ENCODE measurements at places on chromosomes 16 and 17. TPM values are rescaled to one million over a fixed set of nuclear protein-coding genes. Genes with fewer than 3 reads are reported as not detected.

- DNase-seq, result peak; percentile 49
Observed at GRCh38 chr16:86558355-86559193, 3.5 kb upstream of the MTHFSD start.

- peak; percentile 75 for DNase-seq
Observed at GRCh38 chr17:75872434-75873351, 5.7 kb downstream of the TRIM47 start.

- no peak for DNase-seq
Observed at GRCh38 chr17:8371786-8372185, 4.7 kb downstream of the KRABD2 start.

- DNase-seq, result no peak
Observed at GRCh38 chr17:79463421-79464317, 147.2 kb downstream of the RBFOX3 start.

DNA sequence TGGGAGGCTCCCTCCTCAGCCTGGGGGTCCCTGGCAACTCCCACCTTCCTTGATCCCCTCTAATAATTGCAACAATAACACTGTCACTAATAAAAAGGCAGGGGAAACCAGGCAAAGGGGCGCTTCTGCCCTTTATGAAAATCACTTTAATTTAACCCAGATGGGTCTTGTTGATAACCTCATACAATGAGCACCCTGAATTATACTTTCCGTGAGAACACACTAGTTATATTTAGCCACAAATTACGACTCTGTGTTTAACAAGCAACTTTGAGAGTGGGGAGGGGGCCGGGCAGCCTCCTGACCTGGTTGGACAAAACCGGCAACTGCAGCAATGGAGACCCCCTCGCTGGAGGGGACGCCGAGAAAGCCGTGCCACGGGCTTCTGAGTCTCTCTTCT is 5.7 kb upstream of the BAHCC1 start:
- DNase-seq, result no peak

DNA sequence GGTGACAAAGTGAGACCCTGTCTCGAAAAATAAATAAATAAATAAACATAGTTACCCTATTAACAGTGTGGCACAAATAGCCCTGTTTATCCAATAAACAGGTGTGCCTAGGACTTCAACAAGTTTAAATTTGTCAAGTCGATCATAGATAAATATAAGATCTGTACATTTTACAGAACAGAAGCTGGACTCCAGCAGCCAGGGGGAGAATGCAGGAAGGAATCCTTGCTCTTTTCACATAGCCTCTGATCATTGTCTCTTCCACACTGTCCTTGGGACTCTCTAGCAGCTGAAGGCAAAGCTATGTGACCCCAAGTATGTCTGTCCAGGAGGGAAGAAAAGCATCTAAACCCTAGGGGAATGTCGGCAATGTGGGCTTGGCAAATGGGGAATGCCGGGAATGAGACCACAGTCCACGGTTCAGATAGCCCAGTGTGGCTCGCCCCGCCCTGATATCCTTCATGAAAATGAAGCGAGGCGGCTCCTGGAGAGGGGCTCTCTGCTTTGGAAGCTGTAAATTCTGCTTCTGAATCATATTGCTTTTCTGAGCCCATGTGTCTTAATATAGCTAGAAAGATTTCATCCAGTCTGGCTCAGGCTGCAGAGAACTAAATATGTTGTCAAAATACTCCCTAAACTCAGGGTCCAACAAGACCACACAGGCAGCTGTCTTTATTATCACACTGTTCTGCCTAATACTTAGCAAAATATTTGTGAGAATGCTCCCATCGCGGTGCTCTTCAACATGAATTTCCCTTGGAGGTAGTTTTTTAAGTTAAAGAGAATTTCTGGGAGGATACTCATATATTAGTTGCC is 24.9 kb upstream of the GRB2 start:
- DNase-seq, result peak; percentile 93

The SPNS2 gene
- total RNA-seq, result under 0.01 TPM

The SPATA22 gene
- 0.17 TPM for total RNA-seq

The CDH11 gene
- total RNA-seq, result 220 TPM

The CCL4L2 gene
- total RNA-seq, result not detected

DNA sequence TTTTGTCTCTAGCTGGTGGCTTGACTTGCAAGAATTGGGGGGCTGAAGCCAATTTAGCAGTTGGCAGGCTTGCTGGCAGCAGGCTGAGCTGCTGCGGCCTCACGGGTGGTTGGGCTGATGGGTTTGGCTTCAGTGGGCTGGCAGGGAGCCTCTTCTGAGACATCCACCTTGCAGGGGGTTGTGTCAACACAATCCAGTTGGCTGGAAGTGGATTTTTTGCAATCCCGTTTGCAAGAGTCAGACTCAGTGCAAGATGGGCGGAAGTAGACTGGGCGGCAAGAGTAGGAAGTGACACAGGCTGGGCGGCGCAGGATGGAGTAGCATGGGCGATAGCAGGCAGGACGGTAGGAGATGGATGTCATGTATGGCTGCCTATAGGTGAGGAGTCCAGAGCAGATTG is 1.5 kb downstream of the KRTAP16-1 start:
- DNase-seq, result peak; percentile 79

- peak; percentile 90 for DNase-seq
Observed at GRCh38 chr17:63356337-63356757, 89.8 kb downstream of the CYB561 start.

The MFSD6L gene
- not detected for total RNA-seq

The RHBDF2 gene
- total RNA-seq, result 5.1 TPM

DNA sequence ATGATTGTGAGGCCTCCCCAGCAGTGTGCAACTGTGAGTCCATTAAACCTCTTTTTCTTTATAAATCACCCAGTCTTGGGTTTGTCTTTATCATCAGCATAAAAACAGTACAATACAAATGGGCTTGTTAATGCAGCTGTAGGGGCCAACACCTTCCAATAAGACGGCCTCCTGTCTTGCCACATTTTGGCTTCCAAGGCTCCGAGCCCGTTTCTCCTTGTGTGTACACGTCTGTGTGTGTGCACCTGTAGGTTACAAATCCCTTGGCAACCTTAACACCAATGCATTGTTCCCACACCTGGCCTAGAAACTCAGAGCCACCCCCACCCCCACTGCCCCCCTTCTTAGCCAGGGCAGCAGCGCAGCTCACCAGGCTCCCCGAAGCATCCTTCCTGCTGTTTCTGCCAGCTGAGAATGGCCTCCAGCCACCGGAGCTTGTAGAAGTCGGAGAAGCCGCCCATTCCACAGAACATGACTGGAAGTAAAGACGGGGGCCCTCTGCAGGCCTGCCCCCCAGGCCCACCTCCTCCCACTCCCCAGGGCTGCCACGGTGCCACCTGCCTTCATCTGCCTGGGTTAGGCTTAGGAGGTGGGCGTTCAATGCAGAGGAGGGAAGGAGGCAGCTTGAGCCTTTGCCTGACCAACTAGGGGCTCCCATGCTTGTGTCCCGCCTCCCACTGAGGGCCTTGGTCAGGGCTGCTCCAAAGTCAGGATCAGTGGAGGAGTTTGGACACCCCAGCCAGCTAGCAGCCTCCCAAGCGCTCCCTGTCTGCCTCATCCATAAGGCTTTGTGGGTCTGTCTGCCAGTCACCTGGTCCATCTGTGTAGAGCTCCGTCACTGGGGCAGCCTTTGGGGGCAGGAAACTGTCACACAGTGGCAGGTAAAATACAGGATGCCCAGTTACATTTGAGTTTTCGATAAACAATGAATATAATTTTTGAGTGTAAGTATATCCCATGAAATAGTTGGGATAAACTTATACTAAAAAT is 10.6 kb downstream of the C16orf89 start:
- no peak for DNase-seq

The MYH3 gene
- 0.50 TPM for total RNA-seq

DNA sequence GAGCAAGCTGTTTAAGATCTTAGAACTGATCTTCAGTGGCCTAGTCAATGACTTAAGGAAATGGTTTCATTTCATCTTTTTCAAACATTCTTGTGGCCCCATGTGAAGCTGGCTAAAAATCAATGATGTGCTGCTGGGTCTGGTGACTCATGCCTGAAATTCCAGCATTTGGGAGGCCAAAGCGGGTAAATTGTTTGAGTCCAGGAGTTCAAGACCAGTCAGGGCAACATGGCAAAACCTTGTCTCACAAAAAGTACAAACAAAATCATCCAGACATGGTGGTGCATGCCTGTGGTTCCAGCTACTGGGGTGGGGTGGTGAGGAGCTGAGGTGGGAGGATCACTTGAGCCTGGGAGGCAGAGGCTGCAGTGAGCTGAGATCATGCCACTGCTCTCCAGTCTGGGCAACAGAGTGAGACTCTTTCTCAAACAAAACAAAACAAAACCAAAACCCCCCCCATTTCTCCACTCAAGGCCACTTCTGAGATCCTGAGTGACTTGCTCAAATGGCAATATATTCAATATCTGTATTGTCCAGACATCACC is 17.4 kb upstream of the COL1A1 start:
- DNase-seq, result peak; percentile 98

GRCh38 chr17:2011411-2012371 is 13.4 kb downstream of the RTN4RL1 start:
- DNase-seq, result peak; percentile 76

- no peak for DNase-seq
Observed at GRCh38 chr17:32558997-32559650, 72.3 kb downstream of the CDK5R1 start.

GRCh38 chr17:10875984-10876555 is 38.2 kb upstream of the PIRT start:
- peak; percentile 17 for DNase-seq

DNA sequence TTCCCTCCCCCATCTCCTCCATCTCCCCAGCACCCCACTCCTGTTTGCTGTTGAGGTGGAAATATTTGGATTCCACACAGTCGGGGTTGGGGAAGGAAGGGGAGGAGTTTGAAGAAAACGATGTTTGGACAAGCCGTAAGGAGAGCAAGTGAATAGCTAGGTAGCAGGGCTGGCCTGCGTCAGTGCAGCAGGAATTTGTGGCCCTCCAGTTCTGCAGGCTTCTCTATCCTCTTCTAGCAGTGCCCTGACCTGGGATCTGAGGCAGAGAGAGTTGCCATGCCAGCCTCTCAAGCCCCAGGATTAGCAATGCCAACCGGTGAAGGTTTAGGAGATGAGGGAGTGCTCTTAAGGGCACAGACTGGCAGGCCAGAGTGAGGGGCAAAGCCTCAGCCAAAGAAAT is 12.5 kb downstream of the TLCD2 start:
- no peak for DNase-seq

The PRAC1 gene
- not detected for total RNA-seq
